Activated T-helper 1 cell treated with anti-CD3 and anti-CD28 coated beads, Interleukin-12 subunit alpha, Interleukin-12 subunit beta, Interleukin-2, Interleukin-4 antibody, amounts not matched to agents 30 ng/mL and 10 ng/mL and 1 ng/mL, durations not matched to agents 14 hours and 24 hours and 36 hours (primary cell): ENCODE measurements at places on chromosomes 5 and 9.

- DNase-seq = no peak
Observed at GRCh38 chr5:27234916-27235315, 196.5 kb upstream of the CDH9 start.

GRCh38 chr9:101486693-101487442 lies 46.8 kb upstream of the RNF20 start:
- DNase-seq = no peak

- no peak for DNase-seq
Observed at GRCh38 chr5:140365282-140365681, 5.3 kb downstream of the SLC4A9 start.

- no peak for DNase-seq
Observed at GRCh38 chr5:139601429-139601828, 40.3 kb downstream of the UBE2D2 start.

- DNase-seq = no peak
Observed at GRCh38 chr5:140481758-140482157, 65.7 kb upstream of the EIF4EBP3 start.

DNA sequence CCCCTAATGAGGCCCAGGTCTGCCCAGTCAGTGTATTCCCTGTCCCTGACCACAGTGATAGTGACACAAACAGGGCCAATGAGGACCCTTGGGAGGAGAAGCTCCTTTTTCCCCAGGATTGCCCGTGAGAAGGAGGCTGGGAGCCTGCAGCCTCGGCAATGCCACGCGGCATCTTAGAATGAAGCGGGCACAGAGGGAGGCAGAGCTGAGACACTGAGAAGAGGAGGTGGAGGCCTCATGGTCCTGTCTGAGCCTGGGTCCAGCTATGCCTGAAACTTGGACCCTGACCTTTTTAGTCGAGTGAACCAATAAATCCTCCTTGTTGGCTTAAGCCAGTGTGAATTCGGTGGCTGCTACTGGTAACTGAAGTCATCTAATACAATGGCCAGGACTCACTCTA lies 28.4 kb downstream of the STC2 start:
- no peak for DNase-seq

- no peak for DNase-seq
Observed at GRCh38 chr9:77099388-77099787, 77.9 kb upstream of the VPS13A start.

GRCh38 chr9:130159915-130160670 lies 12.1 kb upstream of the NCS1 start:
- no peak for DNase-seq

GRCh38 chr9:130899051-130899748 lies 2.6 kb upstream of the QRFP start:
- no peak for DNase-seq

DNA sequence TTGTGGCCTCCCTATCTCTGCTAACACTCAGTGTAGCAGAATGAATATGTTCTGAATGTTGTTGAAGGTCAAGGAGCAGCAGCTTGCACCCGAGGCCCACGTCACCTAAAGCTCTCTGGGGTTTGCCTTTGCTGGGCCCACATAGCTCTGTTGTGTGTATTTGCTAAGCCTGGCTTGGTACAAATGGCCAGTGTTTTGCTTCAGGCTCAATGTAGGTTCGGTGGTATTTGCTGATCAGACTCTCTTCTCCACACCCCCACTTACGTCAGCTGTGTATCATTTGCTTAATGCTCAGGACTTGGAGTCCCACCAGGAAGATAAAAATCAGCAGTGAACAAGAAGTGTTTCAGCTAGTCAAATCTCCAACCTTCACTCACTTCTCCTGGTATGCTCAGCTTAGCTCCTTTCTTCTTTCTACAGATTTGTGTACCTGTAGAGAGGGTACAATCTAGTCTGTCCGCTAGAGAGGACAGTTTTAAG lies 4.8 kb upstream of the RFESD start:
- no peak for DNase-seq

DNA sequence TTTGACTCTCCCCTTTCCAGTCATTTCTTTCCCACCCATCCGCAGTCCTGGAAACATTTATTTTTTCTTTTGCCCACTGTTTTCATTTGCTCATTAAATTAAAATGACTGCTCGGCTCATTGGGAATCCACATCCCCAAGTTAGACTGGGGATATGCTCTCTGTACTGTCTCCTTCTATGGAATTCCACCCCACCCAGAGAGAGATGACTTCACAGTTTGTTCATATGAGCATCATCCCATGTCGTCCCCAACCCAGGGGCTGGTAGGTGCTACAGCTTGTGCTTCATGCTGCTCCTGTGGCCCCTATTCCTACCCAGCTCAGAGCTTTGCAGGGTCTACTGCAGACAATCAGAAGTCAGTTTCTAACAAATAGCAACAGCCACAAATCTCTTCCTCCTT lies 16.5 kb upstream of the RARS1 start:
- DNase-seq = no peak

DNA sequence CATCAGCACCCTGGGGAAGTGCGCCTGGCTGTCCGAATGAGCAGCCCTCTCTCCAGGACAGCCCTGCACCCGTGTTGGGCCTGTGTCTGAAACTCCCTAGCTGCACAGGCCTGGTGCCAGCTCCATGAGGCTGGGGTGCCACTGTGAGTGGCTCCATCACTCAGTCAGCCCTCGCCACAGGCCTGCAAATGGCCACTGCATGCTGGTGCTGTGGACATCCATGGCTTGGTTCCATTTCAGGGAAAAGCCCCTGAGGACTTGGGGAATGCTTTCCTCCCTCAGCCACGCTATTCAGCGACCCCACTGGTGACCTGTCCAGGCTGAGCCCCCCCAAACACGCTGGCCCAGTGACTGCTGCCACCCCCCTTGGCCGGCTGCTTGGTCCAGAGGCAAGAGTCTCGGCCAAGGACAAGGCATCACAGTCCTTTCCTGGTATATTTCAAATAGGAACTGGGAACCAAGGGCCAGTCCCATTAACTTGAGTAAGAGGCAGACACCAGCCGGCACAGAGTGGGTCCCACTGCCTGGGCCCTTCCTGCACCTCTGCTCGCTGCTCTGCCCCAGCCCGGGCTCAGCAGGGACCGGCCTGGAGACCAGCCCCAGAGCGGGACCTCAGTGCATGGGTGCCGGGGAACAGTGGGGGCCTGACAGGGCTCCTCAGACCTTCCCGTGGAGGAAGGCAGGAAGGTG lies 181.3 kb downstream of the AUH start:
- no peak for DNase-seq

DNA sequence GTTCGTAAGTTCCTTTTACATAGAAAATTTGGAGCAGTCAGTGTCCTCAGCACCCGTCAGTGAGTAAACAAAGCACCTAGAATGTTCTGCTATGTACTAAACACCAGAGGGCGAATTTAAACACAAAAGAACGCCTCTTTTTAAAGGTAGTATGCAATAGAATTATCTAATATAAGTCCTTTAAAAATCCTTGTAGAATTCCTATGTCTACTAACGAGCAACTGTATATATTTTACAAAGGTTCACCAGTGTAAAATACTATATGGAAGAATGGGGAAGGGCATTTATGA lies 499 bp upstream of the TMEM232 start:
- no peak for DNase-seq

DNA sequence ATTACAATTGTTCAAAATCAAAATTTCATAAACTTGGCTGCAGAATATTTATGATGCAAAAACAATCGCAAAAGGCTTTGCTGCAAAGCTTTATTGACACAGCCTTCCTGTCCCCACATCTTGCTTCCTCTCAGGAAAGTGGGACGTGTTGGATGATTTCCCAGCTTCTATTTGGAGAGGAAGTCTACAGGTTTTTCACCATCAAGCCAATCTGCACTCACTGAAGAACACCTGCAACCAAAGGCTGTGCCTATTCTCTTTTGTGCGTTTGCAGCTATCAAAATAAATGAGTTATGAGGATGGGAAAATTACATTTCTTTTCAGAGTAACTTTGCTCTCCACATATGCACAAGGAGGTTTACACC lies 214.4 kb downstream of the PLK2 start:
- DNase-seq = no peak

- no peak for DNase-seq
Observed at GRCh38 chr5:143233031-143233430, 170.5 kb downstream of the NR3C1 start.

DNA sequence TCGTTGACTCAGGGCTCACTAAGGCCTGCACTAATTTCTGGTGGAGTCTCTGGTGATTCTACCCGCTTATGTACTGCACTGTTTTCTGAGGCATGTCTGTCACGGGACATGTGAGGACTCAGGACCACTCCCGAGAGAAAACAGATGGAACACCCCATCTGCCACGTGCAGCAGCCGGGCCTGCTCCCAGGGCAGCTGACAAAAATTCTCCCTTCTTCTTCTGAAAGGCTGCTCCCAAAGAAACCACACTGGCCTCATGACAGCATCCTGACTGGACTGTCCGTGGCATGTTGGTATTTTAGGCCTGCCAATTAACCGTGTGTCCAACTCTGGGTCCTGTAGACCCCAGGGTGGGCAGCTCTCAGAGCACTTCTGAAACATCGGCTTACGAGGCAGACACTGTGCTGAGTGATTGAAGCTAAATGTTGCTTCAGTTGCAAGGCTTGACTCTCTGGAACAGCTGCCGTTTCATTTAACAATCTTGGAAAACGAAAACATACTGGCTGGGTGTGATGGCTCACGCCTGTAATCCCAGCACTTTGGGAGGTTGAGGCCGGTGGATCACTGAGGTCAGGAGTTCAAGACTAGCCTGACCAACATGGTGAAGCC lies 39.0 kb downstream of the FAM240B start:
- DNase-seq = no peak

DNA sequence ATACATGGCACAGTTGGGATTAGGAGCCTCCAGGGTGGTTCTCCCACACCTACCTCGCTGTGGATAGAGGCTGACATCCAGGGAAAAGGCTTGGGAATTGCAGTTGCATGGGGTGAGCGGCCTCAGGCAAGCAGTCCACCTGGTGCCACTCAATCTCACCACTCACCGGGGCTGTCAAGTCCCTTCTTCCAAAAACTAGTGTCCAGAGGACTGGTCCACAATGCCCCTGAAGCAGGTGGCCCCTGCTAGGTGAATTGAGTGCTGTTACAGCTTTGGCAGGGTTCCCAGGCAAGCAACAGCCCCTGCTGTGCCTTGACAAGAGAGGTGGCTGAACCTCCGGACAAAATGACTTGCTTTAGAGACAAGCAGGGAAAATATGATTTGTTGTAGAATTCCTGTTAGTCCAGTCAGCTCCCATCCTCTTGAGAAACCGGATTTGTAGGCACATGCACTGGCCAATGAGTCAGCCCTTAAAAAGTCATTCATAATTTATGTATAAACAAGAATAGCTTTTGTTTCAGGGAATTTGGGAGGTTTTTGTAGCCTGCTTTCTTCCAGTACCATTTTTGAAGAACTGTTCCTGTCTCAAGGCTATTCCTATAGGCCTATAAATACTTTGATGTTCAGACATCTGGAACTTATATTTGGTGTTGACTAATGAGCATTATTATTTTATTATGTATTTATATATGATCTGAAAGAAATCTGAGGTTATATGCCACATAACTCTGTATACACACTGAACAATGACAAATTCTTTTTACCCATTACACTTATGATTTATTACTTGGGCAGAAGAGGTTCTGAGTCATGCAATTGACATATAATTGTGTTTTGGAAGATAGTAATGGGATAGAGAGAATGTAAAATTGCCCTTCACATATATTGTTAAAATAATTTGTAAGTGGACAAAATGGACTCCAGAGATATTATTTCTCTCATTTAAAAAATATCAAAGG lies 411.1 kb downstream of the ACTL7B start:
- no peak for DNase-seq

DNA sequence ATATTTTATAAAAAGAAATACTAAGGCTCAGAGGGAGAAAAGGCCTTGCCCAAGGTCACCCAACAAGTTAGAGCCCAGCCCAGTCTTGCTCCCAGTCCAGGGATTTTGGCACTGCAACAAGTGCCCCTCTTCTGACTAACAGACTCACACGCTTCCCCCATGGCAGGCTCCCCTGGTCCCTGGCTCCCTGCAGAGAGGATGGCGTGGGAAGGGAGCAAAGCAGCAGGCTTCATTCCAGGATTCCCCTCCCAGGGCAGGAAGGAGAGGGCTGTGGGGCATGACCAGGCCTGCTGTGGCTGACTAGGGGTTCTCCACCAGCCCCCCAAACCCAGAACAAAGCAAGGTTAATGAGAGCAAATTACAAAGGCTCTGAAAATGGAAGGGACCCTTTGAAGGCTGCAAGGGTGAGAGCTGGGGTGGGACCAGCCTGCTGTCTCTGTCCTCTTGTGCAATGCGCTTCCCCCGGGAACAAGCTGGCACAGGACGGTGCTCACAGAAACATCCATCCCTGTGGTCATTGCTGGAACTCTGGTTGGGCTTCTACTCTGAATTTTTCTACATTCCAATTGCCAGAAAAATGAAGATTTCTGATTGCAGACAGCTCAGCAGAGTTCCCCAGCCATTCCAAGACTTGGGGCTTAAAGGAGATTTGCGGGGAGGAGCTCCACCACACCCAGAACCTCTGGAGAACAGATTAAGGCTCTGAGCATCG lies 37.1 kb upstream of the FAT2 start:
- no peak for DNase-seq

- no peak for DNase-seq
Observed at GRCh38 chr9:72924154-72924790, 28.6 kb downstream of the ALDH1A1 start.

- DNase-seq = no peak
Observed at GRCh38 chr5:57259704-57260103, 85.8 kb downstream of the GPBP1 start.

DNA sequence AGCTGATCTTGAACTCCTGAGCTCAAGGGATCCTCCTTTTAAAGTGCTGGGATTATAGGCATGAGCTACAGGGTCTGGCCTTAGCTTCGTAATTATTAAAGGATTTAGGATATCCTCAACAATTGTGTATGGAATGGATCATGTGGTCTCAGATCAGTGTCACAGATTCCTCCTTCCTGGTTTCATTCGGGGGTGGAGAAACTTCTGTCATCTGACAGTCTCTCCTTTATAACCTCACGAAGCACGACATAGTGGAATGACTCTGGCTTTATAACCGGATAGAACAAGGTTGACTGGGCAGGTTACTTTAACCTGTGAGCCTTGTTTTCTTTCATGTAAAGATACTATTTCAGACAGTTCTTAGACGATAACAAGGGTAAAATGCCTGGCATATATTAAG lies 4.4 kb upstream of the GNG10 start:
- DNase-seq = no peak

DNA sequence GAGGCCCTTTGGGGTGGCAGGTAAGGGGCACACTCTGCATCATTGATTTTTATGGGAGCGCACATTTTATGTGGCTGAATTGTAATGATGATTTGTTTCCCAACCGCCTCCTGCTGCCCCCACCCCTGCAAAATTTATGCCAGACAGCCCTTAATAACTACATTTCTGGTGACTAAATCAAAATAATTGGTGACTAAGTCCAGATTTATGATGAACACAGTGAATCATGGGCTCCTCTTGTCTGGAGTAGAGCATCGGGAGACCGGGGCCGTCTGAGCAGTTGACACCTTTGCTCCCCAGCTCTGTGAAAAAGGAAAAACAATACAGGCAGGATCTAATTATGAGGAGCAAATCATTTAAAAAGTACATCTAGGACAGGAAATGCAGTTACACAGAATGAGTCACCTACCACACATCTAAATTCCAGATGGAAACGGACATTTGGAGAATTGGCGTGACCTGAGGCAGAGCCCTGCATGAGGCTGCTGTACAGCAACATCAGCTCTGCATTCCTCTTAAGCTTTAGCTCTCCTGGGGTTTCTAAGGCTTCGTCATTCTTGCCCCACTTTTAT lies 58.9 kb downstream of the DOCK2 start:
- no peak for DNase-seq
